AG08395 (cell line): ENCODE measurements at places on chromosomes 3 and 15.

GRCh38 chr15:35973029-35973428 is 427.1 kb upstream of the DPH6 start:
- no peak for DNase-seq

GRCh38 chr3:29718661-29719065 is 437.8 kb downstream of the RBMS3 start:
- DNase-seq = no peak

GRCh38 chr3:4425707-4426106 is 41.4 kb downstream of the SUMF1 start:
- no peak for DNase-seq

GRCh38 chr3:170961616-170962400 is 53.4 kb upstream of the EIF5A2 start:
- peak; percentile 30 for DNase-seq

GRCh38 chr3:123834631-123835030 is 49.5 kb downstream of the MYLK start:
- DNase-seq = peak; percentile 89
